ENCODE measurements at places on chromosomes 1 and 21.

- no peak for DNase-seq
Observed at GRCh38 chr1:156859523-156860112, 701 bp upstream of the INSRR start.

DNA sequence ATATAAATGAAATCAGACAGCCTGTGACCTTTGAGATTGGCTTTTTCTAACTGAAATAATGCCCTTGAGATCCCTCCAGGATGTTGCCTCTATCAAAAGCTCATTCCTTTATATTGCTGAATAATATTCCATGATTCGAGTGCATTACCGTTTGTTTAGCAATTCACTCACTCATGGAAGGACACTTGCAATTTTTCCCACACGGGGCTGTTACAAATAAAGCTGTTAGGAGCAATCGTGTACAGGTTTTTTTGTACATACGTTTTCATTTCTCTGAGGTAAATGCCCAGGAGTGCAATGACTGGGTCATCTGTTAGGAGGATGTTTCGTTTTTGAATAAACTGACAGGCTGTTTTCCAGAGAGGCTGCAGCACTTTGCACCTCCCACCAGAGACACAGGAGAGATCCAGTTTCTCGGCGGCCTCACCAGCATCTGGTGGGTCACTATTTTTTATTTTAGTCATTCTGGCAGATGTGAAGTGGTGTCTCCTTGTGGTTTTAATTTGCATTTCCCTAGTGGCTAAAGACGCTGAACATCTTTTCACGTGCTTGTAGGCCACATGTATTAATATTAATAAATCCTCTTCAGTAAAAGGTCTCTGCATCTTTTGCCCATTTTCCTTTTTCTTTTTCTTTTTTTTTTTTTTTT, 11.0 kb downstream of the PRDM15 start:
- no peak for DNase-seq

DNA sequence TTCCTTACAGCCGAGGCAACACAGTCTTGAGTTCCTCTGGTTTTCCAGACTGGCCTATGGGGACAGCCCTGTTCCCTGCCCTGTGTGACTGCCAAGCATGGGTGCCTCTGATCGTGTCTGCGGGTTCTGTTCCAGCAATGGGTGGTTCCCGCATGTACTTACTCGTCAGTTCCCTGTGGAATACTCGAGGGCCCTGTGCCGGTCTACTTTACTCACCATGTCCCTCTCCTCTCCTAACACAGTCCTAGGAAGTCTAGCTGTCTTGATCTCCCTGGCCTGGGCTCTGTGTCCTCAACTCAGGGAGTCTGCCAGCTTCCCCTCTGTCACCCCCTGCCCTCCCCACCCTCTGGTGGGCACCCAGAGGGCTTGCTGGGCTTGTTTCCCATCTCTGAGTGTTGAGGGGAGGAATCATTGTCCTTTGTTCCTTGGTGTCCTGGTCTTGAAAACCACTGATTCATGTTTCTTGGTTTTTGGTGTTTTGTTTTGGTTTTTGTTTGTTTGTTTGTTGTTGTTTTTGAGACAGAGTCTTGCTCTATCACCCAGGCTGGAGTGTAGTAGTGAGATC, 36.0 kb downstream of the TRAPPC10 start:
- DNase-seq = no peak

GRCh38 chr1:26237230-26237966, 3.4 kb downstream of the CEP85 start:
- no peak for DNase-seq

DNA sequence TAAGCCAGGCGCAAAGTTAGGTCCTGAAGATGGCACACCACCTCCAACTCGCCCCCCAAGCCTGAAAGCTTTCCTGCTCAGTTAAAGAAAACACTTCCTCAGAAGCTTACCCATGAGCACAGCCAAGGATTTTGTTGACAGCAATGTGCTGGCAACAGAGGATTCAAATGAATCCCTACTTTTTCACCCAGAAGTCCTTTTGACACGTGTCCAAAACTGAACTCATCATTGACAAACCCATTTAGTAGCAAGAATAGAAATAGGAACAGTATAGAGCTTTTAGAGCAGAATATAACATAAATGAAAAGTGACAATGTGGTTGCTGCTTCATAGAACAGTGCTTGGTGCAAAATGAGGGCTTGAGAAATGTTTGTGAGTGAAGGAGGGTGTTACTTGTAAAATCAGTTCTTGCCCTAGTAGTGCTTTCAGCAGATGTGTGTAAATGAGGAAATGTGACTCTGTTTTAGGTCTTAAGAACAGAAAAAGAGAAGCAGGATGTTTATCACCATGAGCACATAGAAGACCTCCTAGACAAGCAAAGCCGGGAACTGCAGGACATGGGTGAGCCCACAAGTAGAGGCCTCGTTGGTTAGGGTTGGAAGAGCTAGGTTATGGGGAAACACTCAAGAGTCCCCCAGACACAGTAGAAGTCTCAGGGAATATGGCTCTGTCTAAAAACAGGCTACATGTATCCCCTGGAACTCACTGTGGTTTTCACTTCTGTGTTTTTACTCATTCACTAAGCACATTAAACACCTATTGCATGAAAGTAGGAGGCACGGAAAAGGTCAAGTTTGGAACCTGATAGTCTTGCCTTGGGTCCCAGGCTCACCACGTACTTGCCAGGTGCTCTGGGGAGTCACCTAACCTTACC, 48.6 kb upstream of the TMEM125 start:
- no peak for DNase-seq

- DNase-seq = no peak
Observed at GRCh38 chr1:2564815-2565374, 8.7 kb downstream of the TNFRSF14 start.

DNA sequence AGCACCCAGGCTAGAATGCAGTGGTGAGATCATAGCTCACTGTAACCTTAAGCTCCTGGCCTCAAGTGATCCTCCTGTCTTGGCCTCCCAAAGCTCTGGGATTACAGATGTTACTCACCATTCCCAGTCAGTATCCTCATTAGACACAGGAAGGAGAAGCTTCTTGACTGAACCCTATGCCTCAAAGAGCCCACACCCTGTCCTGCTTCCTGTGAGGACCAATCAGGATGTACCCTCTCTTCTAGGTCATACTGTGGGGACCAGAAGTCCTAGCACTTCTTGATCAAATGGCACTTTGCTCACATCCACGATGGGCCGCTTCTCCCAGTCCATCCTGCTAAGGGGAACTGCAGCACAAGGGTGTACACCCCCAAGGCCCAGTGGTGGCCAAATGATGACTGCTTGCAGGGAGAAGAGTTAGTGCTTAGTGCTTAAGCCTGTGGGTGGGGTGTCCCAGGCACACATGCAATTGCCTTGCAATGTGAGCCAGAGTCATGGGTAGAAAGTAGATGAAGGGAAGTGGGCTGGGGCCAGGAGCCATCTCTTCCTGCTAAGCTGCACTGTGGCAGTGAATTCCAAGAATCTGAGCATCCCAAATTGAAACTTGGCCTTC, 9.8 kb downstream of the CD34 start:
- DNase-seq = no peak

GRCh38 chr1:214511639-214511998, 39.8 kb downstream of the PTPN14 start:
- DNase-seq = no peak
